ENCODE measurements at places on chromosomes 1 and 21.

DNA sequence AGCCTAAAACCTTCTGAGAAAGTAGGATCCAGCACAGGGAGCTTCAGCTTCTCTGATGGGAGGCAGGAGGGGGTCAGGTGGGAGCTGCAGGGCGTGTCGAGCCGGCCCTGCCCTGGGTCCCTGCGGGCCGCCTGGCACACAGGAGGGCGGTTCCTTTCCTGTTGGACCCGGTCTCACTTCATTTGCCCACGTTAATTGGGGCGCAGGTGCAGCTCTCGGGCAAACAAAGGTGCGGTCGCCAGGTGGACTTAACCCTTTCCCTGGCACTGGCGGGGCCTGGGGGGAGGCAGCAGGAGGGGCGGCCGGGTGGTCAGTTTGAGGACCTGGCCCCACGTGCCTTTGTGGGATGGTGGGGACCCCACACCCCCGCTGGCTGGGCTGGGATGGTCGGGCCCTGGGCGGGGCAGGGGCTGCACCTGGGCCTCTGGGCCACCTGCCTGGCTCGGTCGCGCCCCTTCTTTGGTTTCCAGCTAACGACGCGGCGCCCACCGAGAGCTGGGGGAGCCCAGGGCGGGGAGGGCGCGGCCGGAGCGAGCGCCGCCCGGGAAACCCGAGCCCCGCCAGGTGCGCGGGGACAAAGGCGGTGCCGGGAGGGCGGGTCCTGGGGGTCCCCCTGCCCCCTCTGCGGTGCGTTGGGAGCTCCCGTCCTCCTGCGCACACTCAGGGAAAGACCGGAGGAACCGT lies 20.8 kb upstream of the C1orf159 start:
- peak; percentile 21 for DNase-seq

GRCh38 chr1:30533141-30533540 lies 190.2 kb downstream of the MATN1 start:
- no peak for DNase-seq

DNA sequence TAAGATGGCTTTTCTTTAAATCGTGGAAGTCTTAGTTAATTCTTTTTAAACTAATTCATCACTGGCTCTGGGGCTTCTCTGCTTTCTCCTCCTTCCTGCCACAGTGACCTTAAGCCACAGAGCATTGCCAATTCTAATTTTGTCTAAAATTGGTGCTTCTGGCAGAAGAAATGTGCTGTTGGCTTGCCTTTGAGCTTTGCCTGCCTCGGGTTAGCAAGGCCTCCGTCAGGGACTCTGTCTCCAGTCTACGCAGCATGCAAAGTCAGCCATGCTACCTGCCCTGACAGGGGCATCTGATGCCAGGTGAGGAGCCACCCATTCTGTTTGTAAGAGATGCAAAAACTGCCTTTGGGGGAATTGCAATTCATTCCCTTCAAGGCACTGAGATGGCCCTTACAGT lies 25.2 kb downstream of the CLDN14 start:
- no peak for DNase-seq

- DNase-seq, result no peak
Observed at GRCh38 chr1:198056255-198056654, 100.5 kb upstream of the NEK7 start.

DNA sequence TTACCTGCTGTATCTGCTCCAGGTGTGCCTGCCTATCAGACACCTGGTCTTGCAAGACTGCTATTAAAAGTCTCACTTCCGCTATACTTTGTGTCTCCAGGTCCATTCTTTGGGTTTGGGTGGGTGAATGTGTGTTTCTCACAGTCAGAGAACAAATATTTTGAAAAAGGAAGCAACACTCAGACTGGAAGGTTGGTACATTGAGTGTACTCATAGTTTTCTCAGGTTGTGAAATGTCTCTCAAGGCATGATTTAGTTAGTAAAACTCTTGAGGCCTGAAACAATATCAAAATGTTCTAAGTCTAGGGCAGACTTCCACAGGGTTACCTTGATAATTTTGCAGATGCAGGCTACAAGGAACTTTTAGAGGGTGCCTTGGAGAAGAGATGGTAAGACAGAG lies 429.9 kb upstream of the ZRANB2 start:
- no peak for DNase-seq

Measured in stimulated activated CD4-positive, alpha-beta T cell treated with anti-CD3 and anti-CD28 coated beads, Interleukin-4, amount 100 ng/mL, for 4 hours (primary cell).